Activated T-helper 17 cell treated with anti-CD3 and anti-CD28 coated beads, Interleukin-2, amount 50 U/mL, for 72 hours (primary cell): ENCODE measurements at places on chromosomes 1 and 21. TPM values are rescaled to one million over a fixed set of nuclear protein-coding genes. Genes with fewer than 3 reads are reported as not detected.

Gene NTNG1
- total RNA-seq, result not detected

Gene VWA5B1
- 0.05 TPM for total RNA-seq

Gene MATN1
- 0.52 TPM for total RNA-seq

Gene CA6
- total RNA-seq, result 0.78 TPM

Gene FMO1
- not detected for total RNA-seq

Gene TCEA3
- total RNA-seq, result 33.2 TPM

Gene OR2M3
- total RNA-seq, result not detected

Gene BSND
- 0.06 TPM for total RNA-seq

Gene TRNAU1AP
- 95.8 TPM for total RNA-seq

Gene NTMT2
- not detected for total RNA-seq

Gene GUCA2A
- total RNA-seq, result not detected

Gene AADACL3
- not detected for total RNA-seq

Gene RUNX3
- 116 TPM for total RNA-seq

Gene CRNN
- total RNA-seq, result not detected

Gene F3
- not detected for total RNA-seq

Gene CRYZL1
- 52.8 TPM for total RNA-seq

Gene PALMD
- not detected for total RNA-seq

Gene CFH
- total RNA-seq, result 13.9 TPM
